ENCODE measurements at places on chromosomes 12 and 14. TPM values are rescaled to one million over a fixed set of nuclear protein-coding genes. Genes with fewer than 3 reads are reported as not detected.

The LMNTD1 gene
- not detected for total RNA-seq

The HOXC10 gene
- total RNA-seq, result 19.8 TPM

The EML1 gene
- total RNA-seq, result 11.8 TPM

The FAM186B gene
- not detected for total RNA-seq

The HOXC11 gene
- total RNA-seq, result 0.30 TPM

Measured in MG63 (cell line).